ENCODE measurements at places on chromosomes 7 and 10.

GRCh38 chr7:100683659-100684533, 10.2 kb downstream of the GIGYF1 start:
- DNase-seq = no peak

DNA sequence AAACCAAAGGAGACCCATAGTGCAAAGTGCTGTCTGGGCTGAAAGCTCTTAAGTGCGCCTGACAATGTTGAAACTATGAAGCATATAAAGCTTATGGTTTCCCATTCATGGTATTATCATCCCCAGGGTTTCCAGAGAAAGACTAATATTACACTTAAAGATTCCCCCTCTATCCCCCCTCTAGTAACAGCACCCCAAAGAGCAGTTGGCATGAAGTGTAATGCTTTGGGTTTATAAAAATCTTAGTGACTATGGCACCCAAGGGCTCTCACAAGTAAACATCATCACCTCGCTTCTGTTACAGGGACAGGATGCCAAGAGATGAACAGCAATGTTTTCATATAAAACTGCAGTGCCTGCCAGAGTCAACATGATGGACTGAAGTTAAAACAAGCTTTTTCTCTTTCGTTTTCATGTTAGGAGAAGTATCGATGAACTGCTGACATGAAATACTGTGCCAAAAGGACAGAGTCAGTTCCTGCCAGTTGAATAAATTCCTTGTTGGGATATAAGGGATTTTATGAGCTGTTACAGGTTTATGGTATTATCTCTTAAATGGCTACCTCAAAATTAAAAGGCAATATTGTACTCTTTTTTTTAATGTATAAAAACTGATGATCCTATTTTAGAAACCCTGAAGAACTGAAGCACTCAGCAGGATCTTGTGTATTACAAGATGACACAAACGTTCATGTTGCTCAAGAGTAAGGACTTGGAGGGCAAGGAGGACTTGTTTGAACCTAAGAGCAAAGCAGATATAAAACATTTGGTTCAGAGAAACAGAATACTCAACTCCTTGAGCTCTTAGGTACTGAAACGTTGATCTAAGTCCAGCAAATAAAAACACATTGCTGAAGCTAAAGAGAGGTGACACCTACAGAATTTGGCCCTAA, 203.7 kb upstream of the IMMP2L start:
- DNase-seq = no peak

DNA sequence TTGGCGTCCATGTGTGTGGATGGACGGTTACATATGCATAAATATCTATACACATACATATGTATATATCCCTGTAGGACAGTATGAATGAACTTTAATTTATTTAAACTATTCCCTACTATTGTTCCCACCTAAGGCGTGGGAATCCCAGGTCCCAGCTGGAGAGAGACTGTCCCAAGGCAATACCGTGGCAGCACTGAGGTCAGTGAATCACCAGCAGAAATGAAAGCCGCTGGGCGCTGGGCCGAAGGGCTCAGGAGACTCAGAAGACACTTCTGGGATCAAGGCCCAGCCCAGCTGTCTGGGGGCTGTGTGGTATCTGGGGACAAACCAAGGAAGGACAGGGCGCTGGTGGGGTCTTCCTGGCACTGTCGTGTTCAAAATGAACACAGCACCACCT, 49.6 kb upstream of the MYL10 start:
- DNase-seq = no peak

GRCh38 chr7:73622909-73623797, 1.2 kb downstream of the MLXIPL start:
- DNase-seq = peak; percentile 55

GRCh38 chr7:135998081-135998480, 20.9 kb upstream of the MTPN start:
- no peak for DNase-seq

GRCh38 chr7:72785166-72785955, 42.6 kb downstream of the TYW1B start:
- DNase-seq = no peak

DNA sequence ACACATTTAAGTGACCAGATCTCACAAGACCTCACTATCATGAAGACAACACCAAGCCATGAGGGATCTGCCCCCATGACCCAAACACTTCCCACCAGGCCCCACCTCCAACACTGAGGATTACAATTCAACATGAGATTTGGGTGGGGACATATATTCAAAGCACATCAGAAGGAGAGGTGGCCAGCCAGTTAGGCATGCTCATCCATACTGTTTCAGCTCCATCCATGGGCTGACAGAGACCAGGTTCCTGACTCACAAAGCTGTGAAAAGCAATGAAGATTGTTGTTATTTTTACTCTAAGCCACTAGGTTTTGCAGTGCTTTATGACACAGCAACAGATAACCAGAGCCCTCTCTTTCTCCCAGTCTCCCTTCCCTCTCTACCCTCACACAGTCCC, 36.0 kb downstream of the C10orf71 start:
- DNase-seq = no peak

DNA sequence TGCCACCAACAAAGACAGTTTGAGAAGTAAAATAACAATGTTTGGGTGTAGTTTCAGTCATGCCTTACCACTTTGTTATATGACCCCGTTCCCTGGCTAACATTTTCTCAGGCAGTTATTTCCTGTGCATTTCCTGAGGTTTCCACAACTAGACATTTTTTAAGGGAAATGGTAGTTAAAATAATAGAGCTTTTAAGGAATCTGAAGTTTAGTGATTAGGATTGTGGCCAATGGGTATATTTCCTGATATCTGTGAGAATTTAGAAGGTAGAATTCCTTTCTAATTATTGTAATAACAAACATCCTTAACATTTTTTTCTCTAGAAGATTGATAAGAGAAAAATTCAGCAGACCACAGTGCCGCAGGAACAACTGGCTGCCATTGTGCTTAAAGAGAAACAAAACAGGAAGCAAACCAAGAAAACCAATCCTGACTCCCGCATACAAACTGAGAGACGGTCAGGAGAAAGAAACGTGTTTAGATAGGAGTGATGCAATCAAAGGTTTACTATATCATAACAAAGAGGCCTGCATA, 193.6 kb downstream of the MBL2 start:
- DNase-seq = peak; percentile 11

- DNase-seq = no peak
These were observed 16.1 kb downstream of the BUD23 start for GRCh38 chr7:73699370-73700068.

GRCh38 chr10:48600645-48601505, 4.0 kb downstream of the ARHGAP22 start:
- no peak for DNase-seq

GRCh38 chr7:75534727-75535307, 42.7 kb downstream of the SPDYE5 start:
- peak; percentile 68 for DNase-seq

DNA sequence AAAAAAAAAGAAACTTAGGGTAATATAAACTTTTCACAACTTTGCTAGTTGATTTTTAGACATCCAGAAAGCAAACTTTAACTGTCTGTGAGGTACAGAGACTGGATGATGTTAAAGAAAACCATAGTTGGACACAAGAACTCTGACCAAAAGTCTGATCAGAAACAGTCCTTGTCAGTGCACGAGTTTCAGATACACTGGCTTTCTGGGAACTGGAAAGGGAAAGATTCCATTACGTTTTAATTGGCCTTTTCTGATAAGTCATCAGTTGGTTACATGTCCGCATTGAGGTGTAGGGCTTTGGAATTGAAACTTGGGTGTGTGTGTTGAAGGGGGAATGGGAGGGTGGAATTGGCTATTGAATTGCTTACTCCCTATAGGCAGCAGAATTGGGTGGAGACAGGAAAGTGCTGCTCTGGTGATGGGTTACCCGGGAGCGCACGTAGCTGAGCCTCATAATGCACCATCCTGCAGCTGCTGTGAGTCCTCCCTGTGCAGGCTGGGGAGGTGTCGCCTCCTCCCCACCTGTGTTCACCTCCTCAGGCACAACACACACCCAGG, 59.9 kb downstream of the DAGLB start:
- no peak for DNase-seq

- DNase-seq = no peak
These were observed 46.8 kb downstream of the KCNH2 start for GRCh38 chr7:150931199-150931869.

DNA sequence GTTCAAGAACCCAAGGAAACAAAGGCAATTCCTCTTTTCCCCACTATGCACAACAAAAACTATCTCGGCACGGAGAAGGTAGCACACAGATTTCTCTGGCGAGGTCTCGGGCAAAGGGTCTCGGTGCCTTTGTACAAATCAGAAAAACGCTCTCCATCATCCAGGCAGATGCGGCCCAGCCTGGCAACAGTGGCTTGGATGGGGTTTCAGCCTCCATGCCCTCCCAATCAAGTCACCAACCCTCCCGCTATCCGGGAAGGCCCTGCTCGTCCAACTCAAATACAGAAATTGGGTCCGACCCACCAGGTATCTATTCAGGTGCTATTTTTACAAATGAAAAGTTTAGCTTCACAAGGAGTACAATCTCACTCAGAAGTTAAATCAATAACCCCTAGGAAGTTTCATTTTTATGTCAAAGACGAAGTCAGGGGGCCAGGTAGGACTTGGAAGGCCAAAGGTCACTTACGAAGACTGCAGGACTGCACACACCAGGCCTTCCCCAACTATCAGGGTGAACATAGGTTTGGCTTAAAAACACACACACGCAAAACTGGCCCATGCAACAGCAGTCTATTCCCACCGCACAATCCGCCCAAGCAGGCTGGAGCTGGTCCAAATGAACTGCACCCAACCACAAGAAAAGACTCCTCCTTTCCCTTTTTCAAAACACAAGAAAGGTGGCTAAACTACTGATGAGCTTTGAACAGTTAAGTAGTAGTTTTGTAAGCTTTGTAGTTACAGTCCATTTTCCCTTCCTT, 43.0 kb downstream of the GNA12 start:
- peak; percentile 69 for DNase-seq

GRCh38 chr7:126483972-126484371, 768.8 kb downstream of the GRM8 start:
- no peak for DNase-seq

- DNase-seq = no peak
These were observed 2.0 kb downstream of the CALML3 start for GRCh38 chr10:5526691-5527331.

- no peak for DNase-seq
These were observed 301.3 kb downstream of the RNLS start for GRCh38 chr10:88281592-88282347.

- DNase-seq = no peak
These were observed 58.0 kb downstream of the IPMK start for GRCh38 chr10:58209669-58210068.

GRCh38 chr10:118305730-118306129, 36.4 kb downstream of the FAM204A start:
- DNase-seq = no peak

GRCh38 chr7:117848941-117849340, 24.3 kb downstream of the CTTNBP2 start:
- no peak for DNase-seq

- DNase-seq = no peak
These were observed 228.5 kb downstream of the PTPRN2 start for GRCh38 chr7:158358926-158359645.

DNA sequence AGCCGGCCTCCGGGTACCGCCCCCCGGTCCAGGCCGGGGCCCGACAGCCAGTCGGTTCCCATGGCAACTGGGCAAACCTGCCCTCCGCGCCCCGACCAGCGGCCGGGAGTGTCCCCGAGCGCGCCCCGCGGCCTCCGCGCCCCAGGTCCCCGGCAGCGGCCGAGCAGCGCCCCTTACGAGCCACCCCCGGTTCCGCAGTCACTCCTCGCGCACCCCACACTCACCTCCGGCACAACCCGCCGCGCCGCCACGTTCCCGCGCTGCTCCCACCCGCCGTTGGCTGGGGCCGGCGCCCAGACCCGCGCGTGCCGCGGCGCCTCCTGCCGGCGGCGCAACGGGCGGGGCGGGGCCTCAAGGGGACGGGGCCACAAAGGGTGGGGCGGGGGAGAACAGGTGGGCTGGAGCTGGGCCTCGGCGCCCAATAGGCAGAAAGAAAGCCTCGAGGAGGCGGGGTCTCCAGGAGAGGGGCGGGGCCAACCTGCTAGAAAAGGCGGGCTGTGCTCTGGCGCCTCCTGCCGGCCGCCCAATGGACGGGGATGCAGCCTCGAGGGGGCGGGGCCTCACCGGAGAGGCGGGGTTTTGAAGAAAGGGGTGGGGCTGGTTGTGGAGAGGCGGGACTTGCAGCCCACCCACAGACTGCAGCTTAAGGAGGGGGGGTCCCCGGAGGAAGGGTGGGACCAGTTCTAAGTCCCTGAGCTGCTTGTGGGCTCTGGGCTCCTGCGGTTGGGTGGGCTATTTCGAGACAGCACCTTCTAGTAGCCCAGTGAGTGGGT, at the start of gene RADIL:
Gene RADIL (minus strand): TSS at position 345 of the 773 bp plus-strand sequence. CDS start 5,577 bp downstream, outside the sequence.
- DNase-seq = peak; percentile 93

DNA sequence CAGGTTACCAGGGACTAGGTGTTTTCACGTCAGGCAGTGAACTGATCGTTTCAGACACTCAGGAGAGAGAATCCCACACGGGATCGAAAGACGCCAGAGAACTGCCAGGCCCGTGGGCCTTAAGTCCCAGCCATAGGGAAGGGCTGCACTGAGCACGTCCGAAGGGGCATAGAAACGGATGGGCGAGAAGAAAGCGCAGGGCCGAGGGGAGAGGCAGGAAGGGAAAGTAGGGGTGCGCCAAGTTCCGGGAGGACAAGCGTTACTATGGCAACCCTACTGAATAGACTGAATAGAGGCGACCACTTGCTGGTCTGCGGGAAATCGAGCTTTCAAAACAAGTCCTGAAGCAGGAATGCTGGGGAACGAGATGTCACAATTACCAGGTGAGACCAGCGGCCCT, 421.3 kb upstream of the NUPR2 start:
- no peak for DNase-seq

- no peak for DNase-seq
These were observed 17.6 kb upstream of the C10orf105 start for GRCh38 chr10:71737001-71737833.

- no peak for DNase-seq
These were observed 136.6 kb downstream of the ARID5B start for GRCh38 chr10:62037890-62038608.

GRCh38 chr7:19754521-19755116, 18.8 kb downstream of the TMEM196 start:
- DNase-seq = peak; percentile 88

DNA sequence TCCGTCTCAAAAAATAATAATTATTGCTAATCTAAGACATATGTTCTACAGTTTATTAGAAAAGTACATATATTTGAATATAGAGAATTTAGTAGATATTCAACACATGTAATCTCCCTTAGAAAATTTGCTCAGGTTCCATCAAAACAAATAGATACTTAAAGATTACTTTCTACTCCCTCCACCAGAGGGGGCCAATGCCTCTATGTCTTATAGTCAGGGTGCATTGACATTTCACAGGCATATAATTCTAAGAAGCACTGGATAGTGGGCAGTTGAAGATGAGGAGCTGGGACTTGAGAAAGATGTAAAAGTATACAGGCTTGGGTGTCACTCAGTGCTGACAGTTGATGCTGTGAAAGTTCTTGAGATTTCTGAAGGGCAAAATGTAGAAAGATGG, 301.6 kb upstream of the HPS1 start:
- peak; percentile 52 for DNase-seq

- DNase-seq = peak; percentile 58
These were observed 20.2 kb upstream of the BAIAP2L1 start for GRCh38 chr7:98420966-98421612.

DNA sequence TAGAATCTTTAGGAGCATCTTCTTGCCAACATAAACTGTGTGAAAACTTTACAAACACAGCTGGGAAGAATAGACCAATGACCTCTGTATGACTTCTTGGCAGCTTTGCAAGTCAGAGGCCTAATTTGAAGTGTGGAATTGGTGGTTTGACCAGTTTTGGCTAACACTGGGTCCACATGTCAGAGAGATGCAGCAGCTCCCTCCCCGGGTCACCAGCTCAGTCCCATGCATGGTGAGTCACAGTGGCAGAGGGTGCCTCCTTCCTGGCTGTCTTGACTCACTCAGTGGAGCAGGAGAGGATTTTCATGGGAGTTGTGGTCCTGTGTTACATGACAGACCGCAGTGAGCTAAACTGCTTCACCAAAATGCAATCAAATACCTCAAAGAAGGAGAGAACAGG, 8.2 kb upstream of the STARD3NL start:
- peak; percentile 36 for DNase-seq
